ENCODE measurements at places on chromosomes 11 and 22.

DNA sequence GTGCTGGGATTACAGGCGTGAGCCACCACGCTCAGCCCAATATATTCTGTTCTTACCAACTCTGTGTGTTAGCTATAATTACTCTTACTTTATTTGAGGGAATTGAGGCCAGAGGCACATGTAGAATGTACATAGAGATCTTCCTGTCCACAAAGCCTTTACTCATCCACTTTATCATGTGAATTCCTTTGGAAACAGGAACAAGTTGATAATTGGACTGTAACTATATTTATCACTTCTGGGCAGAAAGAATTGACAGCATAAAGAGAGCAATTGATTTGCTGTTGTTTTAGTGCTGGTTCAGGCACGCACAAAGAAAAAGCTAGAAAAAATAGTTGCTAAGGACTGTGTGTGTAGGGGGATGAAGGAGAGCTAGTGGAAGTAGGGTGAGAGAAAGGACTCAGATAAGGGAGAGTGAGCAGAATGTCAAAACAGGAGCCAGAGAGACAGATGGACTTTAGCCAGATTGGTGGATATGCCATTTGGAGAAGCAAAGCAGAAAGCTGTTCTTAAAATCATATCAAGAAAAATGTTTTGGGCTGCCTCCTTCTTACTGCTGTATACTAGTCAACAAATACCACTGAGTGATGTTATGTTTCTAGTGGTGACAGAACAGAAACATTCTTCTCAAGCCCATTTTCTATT lies 929.8 kb upstream of the CNTN5 start:
- DNase-seq: no peak

DNA sequence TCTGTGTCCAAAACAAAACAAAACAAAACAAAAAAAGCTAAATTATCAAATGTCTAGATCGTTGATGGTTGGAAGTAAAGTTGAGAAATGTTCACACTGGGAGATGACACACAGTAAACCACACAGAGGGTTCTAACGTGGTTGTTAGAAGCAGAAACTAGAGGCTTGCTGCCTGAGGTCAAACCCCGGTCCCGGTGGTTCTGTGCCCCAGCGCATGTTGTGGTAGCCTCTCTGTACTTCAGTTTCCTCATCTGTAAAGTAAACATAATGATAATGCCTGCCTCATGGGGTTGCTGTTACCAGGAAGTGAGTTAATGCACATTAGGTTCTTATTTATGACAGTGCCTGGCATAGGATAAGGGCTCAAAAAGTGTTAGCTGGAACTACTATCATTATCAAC lies 33.4 kb downstream of the PPARA start:
- DNase-seq: no peak

GRCh38 chr11:134538742-134539141 lies 126.7 kb upstream of the B3GAT1 start:
- no peak for DNase-seq

GRCh38 chr11:36693139-36693843 lies 95.3 kb upstream of the RAG2 start:
- no peak for DNase-seq

GRCh38 chr11:86738568-86738967 lies 61.8 kb upstream of the PRSS23 start:
- no peak for DNase-seq

GRCh38 chr11:91979775-91980174 lies 244.8 kb upstream of the FAT3 start:
- DNase-seq: no peak

DNA sequence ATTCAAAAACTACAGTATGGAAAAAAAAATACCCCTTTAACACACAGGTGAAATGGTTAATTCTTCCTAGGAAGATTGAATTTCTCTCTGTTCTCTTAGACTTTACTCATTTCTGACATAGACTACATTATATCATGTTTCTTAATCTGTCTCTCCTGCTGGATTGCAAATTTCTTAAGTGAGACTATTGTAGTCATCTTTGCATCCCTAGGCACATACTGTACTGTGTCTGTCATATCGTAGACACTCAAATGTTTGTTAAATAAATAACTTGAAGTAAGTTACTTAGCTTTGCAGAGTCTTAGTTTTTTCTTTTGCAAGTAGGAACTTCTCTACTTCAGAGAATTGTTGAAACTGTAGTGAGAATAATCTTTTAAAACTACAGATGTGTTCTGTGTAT lies 58.7 kb downstream of the FAM83F start:
- no peak for DNase-seq

- no peak for DNase-seq
Measured at GRCh38 chr22:49446759-49447710, 380.6 kb downstream of the BRD1 start.

- DNase-seq: no peak
Measured at GRCh38 chr11:133238027-133238426, 294.3 kb downstream of the OPCML start.

- DNase-seq: no peak
Measured at GRCh38 chr11:19766206-19766605, 53.6 kb downstream of the NAV2 start.

Measured in HS-5 (cell line).